ENCODE measurements at places on chromosomes 4 and X. TPM values are rescaled to one million over a fixed set of nuclear protein-coding genes. Genes with fewer than 3 reads are reported as not detected.

- DNase-seq: no peak
- H3K27ac ChIP-seq: no peak overlapping the region
- H3K4me1 ChIP-seq: no peaks in the 10 kb centered on the region
- no peak overlapping the region for H3K4me3 ChIP-seq
Observed at GRCh38 chr4:102355748-102356147, 10.5 kb upstream of the SLC39A8 start.

TBX22 gene
- polyA plus RNA-seq: not detected

- no peak overlapping the region for H3K4me3 ChIP-seq
- H3K27ac ChIP-seq: no peak overlapping the region
Observed at GRCh38 chr4:149031399-149031798, 589.2 kb upstream of the NR3C2 start.

DNA sequence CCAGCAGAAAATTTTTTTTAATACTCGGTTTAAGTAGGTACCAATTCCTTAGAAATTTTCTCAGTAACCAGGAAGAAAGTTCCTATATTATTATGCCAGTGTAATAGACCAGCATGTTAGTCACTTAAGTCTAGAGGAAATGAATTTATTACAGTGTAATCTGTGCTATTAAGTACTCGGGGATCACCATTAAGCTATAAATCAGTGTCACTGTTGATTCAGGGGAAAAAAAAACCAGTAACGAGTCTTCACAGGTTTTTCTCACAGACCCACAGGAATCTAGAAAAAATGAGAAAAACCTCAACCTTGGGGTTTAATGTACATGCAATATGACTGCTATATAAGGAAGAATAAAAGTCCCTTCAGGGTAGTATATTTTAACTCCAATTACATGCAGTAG lies 138.3 kb upstream of the IL1RAPL2 start:
- H3K27ac ChIP-seq: no peak overlapping the region
- H3K36me3 ChIP-seq: no peaks in the 10 kb centered on the region
- H3K27me3 ChIP-seq: no peaks in the 10 kb centered on the region

PLAC1 gene
- polyA plus RNA-seq: not detected

DNA sequence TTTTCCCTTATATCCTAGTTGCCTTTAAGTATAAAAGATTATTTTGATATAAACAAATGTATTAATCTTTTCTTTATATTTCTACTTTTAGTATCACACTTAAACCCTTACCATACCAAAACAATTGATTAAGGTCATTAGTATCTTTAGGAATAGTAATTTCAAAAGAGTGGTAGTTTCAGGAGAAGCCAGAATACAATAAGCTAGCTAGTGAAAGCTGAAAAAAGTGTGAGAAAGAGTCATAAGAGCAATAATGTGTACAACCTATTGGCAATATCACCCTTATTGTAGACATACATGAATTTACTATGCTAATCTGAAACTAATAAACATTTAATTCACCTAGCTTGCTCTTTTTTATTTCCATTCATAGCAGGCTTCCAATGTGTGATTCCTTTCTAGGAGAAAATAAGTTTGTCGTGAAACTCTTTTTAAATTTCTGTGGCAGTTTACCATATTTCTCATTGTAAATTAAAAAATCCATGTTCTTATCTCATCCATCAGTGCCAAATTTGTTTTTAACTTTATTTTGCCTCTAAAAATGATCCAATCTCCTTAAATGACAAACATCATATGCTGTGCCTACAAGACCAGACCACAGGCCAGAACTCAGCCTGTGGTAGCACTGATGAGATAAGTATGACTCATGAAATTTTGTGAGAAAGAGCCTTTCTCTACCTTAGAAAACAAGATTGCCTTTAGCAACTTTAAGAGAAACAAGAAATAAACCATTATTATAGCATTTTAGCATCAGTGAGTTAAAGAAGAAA lies 8.1 kb downstream of the NEK1 start:
- no peak for DNase-seq
- no peak overlapping the region for H3K4me3 ChIP-seq
- no peak overlapping the region for H3K27ac ChIP-seq
- H3K36me3 ChIP-seq: no peaks in the 10 kb centered on the region

GRCh38 chr4:55791666-55792065 lies 27.9 kb upstream of the EXOC1L start:
- DNase-seq: no peak
- H3K4me1 ChIP-seq: no peaks in the 10 kb centered on the region
- H3K27me3 ChIP-seq: peaks cover 2% of the 10 kb centered on the region
- no peak overlapping the region for H3K4me3 ChIP-seq

RENBP gene
- polyA plus RNA-seq: 0.59 TPM

UGT2B17 gene
- polyA plus RNA-seq: not detected

GRCh38 chrX:97199501-97199900 lies 315.8 kb downstream of the RPA4 start:
- no peaks in the 10 kb centered on the region for H3K27me3 ChIP-seq
- DNase-seq: no peak
- no peaks in the 10 kb centered on the region for H3K36me3 ChIP-seq
- H3K27ac ChIP-seq: no peak overlapping the region
- no peaks in the 10 kb centered on the region for H3K4me1 ChIP-seq

DNA sequence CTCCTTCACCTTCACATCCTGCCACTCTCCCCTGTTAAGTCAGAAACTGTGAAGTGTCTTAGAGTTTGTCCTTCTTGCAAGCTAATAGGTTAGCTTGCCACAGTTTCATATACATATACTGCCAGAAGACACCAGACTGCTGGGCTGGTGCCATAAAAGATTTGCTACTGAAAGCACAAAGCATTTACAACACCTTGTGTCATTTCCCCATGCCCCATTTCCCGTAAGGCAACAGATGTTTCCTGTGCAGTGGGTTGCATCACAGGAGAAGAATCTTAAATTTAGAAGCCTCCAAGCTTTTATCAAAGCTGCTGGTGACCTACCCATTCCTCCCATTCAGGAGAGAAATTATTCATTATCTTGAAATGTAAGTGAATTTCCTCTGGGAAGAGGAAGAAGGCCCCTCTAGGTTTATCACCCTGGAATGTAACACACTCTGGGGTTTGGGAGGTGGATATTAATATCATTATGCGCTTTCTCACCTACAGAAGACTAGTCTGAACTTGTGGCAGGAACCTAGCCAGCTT lies 34.5 kb upstream of the RAB33B start:
- H3K36me3 ChIP-seq: no peaks in the 10 kb centered on the region
- no peak for DNase-seq
- no peaks in the 10 kb centered on the region for H3K4me1 ChIP-seq
- no peak overlapping the region for H3K4me3 ChIP-seq
- no peak overlapping the region for H3K27ac ChIP-seq
- H3K27me3 ChIP-seq: no peaks in the 10 kb centered on the region

- H3K27ac ChIP-seq: no peak overlapping the region
- no peak for DNase-seq
- no peaks in the 10 kb centered on the region for H3K27me3 ChIP-seq
- no peak overlapping the region for H3K4me3 ChIP-seq
Observed at GRCh38 chr4:107216379-107216778, 180.3 kb upstream of the DKK2 start.

- DNase-seq: no peak
- no peaks in the 10 kb centered on the region for H3K4me1 ChIP-seq
- H3K36me3 ChIP-seq: no peaks in the 10 kb centered on the region
Observed at GRCh38 chr4:149997881-149998421, 80.3 kb upstream of the DCLK2 start.

DNA sequence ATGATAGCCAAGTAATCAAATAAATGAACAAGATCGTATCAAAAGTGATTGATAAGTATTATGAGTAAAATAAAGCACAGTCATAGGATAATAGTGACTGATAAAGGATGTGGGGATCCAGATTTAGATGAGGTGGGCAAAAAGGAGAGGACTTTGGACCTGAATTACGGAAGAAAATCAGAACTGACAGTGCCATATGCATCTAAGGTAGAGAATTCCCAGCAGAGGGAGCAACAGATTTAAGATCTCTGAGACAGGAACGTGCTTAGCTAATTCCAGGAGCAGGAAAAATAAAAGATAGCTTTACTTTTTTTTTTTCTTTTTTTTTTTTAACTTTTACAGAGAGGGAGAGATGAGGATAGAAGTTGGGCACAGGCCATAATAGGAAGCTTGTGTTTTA lies 189.9 kb downstream of the NWD2 start:
- H3K36me3 ChIP-seq: no peaks in the 10 kb centered on the region
- no peak for DNase-seq
- no peaks in the 10 kb centered on the region for H3K27me3 ChIP-seq
- H3K27ac ChIP-seq: no peak overlapping the region

- H3K4me3 ChIP-seq: no peak overlapping the region
- H3K27ac ChIP-seq: no peak overlapping the region
- H3K36me3 ChIP-seq: no peaks in the 10 kb centered on the region
- H3K4me1 ChIP-seq: no peaks in the 10 kb centered on the region
- peaks cover 9% of the 10 kb centered on the region for H3K27me3 ChIP-seq
- no peak for DNase-seq
Observed at GRCh38 chrX:12770440-12770839, 20.8 kb upstream of the PRPS2 start.

DNA sequence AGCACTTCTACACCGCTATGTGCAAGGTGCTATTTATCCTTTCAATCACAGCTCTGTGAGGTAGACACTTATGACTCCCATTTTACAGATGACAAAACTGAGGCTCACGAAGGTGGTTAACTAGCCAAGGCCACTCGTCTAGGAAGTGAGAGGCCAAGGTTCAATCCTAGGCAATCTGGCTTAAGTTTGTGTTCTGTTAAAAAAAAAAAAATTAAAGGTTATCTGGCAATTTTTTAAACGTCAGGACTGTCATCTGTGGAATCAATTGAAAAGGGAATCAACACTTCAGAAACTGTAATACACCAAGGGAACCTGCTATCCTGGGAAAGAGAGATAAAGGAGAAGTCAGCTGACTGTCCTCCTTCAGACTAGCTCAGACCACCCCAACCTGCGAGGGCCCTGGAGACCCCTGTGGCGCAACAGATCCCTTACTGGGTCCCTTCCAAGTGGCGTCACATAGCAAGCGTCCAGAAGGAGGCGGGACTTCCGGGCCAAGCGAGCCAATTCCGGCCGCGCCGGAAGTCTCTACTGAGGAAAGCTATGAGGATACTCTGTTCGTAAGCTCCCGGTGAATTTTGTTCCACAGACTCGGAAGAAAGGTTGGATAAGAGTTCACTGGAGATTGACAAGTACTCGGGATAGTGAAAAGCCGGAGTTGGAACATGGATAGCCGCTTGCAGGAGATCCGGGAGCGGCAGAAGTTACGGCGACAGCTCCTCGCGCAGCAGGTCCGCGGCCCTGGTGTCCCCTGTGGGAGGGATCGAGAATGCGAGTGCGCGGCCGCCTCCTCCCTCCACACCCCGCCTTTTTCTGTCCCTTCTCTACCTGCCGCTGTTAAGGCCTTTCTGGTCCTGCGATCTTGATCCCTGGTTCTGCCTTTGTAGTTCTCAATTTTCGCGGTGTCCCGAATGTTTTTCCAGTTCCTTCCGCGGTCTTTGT lies at the start of gene METTL14:
Gene METTL14 (plus strand): TSS at position 520 of the 939 bp plus-strand sequence. CDS start 143 bp downstream, at position 663.
- peak; percentile 74 for DNase-seq
- peaks cover 6% of the 10 kb centered on the region for H3K4me1 ChIP-seq
- peak within 1 kb of the TSS; percentile 100 for H3K4me3 ChIP-seq
- H3K36me3 ChIP-seq: no peaks in the 10 kb centered on the region

MAGEA3 gene
- polyA plus RNA-seq: not detected

- DNase-seq: no peak
- no peak overlapping the region for H3K27ac ChIP-seq
- H3K36me3 ChIP-seq: no peaks in the 10 kb centered on the region
- H3K4me1 ChIP-seq: no peaks in the 10 kb centered on the region
- H3K4me3 ChIP-seq: no peak overlapping the region
Observed at GRCh38 chr4:16457944-16458343, 231.7 kb upstream of the TAPT1 start.

TEX13C gene
- not detected for polyA plus RNA-seq

LRP2BP gene
- 3.4 TPM for polyA plus RNA-seq

NPY2R gene
- not detected for polyA plus RNA-seq

DNA sequence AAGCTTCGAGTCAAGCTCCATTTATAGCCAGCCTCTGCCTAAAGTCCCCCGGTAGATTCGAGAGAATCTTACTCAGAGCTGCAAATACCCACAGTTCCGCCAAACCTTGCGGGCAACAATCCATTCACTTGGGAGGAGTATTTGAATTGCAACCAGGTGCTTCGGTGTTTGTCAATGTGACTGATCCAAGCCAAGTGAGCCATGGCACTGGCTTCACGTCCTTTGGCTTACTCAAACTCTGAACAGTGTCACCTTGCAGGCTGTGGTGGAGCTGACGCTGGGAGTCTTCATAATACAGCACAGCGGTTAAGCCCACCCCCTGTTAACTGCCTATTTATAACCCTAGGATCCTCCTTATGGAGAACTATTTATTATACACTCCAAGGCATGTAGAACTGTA lies 11.2 kb downstream of the CD40LG start:
- no peaks in the 10 kb centered on the region for H3K36me3 ChIP-seq
- H3K27me3 ChIP-seq: no peaks in the 10 kb centered on the region
- peaks cover 10% of the 10 kb centered on the region for H3K4me1 ChIP-seq
- no peak overlapping the region for H3K4me3 ChIP-seq
- H3K27ac ChIP-seq: no peak overlapping the region

GRCh38 chr4:161525121-161525520 lies 638.7 kb downstream of the FSTL5 start:
- H3K36me3 ChIP-seq: no peaks in the 10 kb centered on the region
- H3K27me3 ChIP-seq: no peaks in the 10 kb centered on the region
- H3K4me1 ChIP-seq: no peaks in the 10 kb centered on the region
- no peak overlapping the region for H3K4me3 ChIP-seq
- no peak for DNase-seq

- H3K27me3 ChIP-seq: no peaks in the 10 kb centered on the region
- no peak overlapping the region for H3K4me3 ChIP-seq
- no peak for DNase-seq
- H3K4me1 ChIP-seq: no peaks in the 10 kb centered on the region
- no peak overlapping the region for H3K27ac ChIP-seq
Observed at GRCh38 chrX:24117258-24117657, 32.3 kb upstream of the ZFX start.

DNA sequence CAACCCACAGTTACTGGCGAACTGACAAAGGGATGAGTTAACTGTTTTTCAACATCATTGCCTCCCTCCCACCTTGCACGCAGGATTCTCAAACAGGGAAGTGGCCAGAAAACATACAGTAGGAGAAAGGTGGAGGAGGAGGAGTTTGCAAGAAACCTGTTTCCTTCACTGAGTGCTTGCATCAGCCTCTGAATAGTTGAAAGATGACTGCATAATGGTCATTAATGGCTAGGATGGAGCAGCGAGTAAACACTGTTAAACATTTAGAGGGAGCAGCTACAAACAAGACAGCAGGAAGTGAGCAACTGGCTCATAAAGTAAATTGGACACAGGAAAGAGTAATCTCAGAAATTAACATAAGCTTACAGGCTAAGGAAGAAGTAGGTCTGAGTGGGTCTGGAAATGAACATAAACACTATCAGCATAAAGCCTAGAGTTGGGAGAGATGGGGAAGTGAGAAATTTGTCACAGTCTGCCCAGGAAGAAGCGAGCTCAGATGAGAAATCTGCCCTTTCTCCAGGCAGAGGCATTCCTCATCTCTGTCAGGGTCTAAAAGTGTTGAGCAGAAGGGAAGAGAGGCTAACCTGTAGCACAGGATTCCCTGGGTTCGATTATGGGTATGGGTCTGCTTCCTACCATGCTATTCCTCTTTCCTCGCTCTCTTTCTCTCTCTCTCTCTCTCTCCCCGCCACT lies 38.6 kb downstream of the TRPC5OS start:
- H3K4me3 ChIP-seq: no peak overlapping the region
- H3K4me1 ChIP-seq: no peaks in the 10 kb centered on the region
- DNase-seq: no peak
- no peak overlapping the region for H3K27ac ChIP-seq
- no peaks in the 10 kb centered on the region for H3K27me3 ChIP-seq
- no peaks in the 10 kb centered on the region for H3K36me3 ChIP-seq

GRCh38 chr4:6909970-6910339 lies 329 bp downstream of the TBC1D14 start:
- H3K4me3 ChIP-seq: peak overlapping the region; percentile 97
- H3K27ac ChIP-seq: peak overlapping the region; percentile 96
- no peak for DNase-seq
- 0 out of 2 replicates have a peak, but pooled peaks cover 3% of the 10 kb centered on the region for H3K27me3 ChIP-seq
- H3K4me1 ChIP-seq: peaks cover 16% of the 10 kb centered on the region

GDPD2 gene
- polyA plus RNA-seq: not detected
